Activated gamma-delta T cell (primary cell): ENCODE measurements at places on chromosomes 6 and 20.

DNA sequence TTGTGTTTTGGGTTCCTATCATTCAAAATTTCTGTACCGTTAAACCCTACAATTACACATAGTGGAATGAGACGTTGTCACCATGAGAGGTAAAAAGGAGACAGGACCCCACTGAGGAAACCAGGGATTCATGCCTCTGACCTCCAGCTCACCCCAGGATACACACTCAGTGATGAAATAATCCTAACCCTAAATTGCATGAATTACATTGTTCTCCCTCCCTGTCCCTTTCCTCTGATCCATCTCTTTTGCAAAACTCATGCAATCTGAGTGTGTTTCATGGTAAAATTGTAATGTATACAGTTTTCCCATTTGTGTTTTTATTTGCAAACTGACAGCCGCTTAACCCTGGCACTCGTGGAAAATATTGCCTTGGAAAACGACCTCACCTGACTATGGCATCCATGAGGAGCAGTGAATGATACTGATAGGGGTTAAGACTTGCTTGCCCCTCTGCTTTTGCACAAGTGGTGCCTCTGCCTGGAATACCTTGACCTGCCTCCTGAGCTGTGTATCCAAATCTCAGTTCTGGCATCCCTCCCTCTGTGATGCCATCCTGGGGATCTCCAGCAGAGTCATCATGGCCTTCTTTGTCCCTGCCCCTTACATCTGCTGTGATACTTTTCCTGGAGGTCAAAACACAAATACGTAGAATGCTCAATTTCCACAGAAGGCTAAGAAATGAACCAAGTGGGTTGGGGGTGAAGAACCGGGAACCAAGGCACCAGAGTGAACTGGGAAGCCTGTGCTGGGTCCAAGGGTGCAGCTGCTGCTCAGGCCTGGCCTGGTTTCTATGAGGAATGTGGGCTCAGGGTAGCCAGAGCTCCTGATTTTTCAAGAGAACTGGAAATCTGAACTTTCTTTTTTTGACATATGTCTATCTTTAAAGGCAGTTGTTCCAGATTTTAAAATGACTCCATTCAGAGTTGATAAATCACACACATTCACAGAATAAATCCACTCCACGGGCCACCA is 211.6 kb upstream of the ZNF217 start:
- no peak for DNase-seq

DNA sequence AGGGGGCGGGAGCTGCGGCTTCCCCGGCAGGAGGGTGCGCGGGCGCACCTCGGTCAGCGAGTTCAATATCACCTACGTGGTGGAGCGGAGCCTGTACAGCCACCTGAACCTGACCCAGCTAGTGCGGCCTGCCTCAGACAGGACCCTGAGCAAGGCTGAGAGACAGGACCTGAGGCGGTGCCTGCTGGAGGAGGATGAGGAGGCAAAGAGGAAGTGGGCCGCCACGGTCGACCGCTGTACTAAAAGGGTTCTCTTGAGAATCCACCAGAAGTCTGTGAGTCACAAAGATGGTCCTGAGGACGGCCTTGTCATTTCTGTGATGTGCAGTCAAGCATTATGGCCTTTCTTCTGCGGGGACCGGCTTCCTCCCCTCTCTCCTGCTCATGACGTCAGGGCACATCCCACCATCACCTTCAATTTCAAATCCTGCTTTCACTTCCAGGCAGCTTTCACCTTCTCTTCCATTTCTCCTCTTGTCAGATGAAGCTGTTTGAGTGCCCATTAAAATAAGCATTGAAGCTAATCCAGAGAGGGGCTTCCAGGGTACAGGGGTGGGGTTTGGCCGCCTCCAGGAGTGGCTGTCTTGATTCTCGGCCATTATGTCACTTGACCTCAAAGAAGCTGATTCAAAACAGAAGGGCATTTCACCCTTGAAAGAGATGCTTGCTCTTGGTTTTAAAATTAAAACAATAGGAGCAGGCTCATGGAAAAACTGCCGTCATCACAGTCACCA is 177.6 kb downstream of the SASH1 start:
- DNase-seq = no peak

- no peak for DNase-seq
Measured at GRCh38 chr20:31990641-31991338, 19.4 kb upstream of the CCM2L start.

- DNase-seq = no peak
Measured at GRCh38 chr6:149779644-149779963, 30.1 kb downstream of the PCMT1 start.

DNA sequence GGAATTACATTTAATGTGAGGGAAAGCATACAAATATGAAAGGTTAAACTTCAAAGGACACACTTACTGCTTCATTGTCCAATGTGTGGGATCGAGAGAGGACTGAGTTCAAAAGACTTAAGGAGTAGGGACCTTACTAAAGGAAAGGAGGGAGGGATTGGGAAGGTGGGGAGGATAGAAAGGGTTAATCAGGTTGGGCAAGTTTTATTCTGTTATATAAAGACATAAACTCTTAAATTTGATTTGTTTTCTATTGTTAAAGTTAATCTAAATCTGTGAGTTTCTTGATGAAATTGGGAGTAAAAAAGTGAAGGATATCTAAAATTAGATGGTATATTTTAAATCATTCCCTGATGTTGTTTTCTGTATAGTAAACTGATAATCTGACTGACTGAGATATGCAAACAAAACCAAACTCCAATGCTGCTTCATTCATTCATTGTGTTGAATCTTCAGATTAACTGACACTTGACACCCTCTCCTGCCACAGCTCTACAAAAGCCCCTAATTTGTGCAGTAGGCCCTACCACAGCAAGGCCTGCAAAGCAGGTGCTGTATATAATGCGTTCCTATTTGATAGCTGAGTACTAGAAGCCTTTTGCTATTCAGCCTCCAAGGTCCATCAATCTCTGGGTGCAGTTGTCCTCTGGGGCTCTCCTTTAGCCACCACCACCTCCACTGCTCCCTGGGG is 1.3 kb upstream of the UBE2J1 start:
- DNase-seq = no peak
